ENCODE measurements at places on chromosomes 12 and 14. TPM values are rescaled to one million over a fixed set of nuclear protein-coding genes. Genes with fewer than 3 reads are reported as not detected.
A peak's percentile ranks its signal among the peaks of the same experiment; 100 is the strongest.

Gene CEP170B
- 36.2 TPM for total RNA-seq

Gene TEX52
- total RNA-seq, result not detected

Gene ASCL1
- total RNA-seq, result not detected

Gene CCDC175
- total RNA-seq, result 0.71 TPM

Gene DRAM1
- total RNA-seq, result 28.6 TPM

Gene OR4K17
- total RNA-seq, result not detected

Gene MMP14
- 250 TPM for total RNA-seq

GRCh38 chr14:105074601-105075053 lies 9.4 kb upstream of the GPR132 start:
- peak; percentile 69 for DNase-seq

- no peak for DNase-seq
Observed at GRCh38 chr14:68965261-68965761, 13.8 kb downstream of the ACTN1 start.

DNA sequence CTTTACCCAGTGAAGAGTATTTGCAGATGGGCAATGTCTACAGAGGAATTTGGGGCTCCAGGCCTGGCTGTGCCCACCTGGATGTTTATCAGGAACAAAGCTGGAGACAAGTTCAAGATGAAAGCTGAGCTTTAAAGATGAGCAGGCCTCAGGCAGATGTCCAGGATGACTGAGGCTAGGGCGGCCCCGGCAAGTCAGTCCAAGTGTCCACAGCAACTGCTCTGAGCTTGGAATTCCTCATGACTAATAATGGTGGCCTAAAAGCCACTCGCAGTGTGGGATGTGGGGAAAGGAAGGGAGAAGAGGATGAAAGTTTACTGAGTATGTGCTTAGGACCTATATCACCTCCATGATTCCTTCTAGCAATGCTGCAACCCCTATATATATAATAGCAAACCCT lies 128.2 kb upstream of the NOS1 start:
- no peak for DNase-seq

GRCh38 chr14:69263364-69263763 lies 3.4 kb downstream of the GALNT16 start:
- peak; percentile 86 for DNase-seq

GRCh38 chr12:116978791-116979508 lies 68.2 kb downstream of the FBXW8 start:
- no peak for DNase-seq

DNA sequence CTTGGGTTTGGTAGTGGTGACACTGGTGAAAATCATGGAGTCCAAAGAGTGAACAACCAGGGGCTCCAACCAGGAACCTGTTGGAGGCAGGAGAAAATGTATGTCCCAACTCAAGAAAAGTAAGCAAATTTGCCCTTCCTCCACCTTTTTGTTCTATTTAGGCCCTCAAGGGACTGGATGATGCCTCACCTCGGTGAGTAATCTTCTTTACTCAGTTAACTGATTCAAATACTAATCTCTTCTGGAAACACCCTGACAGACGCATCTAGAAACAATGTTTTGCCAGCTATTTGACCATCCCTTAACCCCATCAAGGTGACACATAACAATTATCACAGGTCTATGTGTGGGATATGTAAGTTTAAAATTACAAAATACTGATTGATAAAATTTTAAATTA lies 272.4 kb upstream of the FOXG1 start:
- no peak for DNase-seq

- DNase-seq, result no peak
Observed at GRCh38 chr12:122051231-122051876, 27.2 kb upstream of the MLXIP start.

DNA sequence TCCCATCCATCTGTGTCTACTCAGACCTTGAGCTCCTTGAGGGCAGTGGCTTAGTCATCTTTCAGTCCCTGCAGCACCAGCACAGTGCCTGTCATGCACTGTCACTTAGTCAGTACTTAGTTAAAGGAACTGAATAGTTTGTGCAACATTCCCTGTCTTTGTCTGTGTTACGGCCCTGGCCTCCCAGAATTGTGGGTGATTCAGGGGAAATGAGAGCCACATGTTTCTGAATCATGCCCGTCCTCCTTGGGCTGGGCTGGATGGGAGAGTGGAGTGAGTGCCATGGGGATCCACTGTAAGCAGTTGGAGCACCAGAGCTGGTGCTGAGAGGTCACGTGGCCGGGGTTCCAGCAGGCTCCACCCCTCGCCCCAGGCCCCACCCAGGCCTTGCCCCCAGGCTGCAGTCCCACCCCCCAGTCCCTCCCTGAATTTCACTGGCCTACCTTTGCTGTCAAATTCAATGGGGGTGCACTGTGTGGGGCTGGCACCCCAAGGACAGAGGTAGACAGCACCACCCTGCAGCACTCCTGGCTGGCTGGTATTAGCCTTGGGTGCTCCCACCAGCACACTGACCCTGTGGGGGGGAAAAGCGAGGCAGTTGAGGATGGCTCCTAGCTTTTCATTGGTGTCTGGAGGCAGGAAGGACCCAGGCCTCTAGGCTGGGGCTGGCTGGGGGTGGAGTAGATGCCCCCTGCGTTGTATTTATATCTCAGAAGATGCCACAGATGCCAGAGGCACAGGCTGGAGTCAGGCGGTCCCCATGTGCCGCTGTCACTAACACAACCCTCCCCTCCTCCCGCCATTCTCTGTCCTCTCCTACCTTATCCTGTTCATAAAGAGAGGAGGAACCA lies 7.5 kb downstream of the ITGA5 start:
- peak; percentile 89 for DNase-seq

All from aorta (tissue), 5 donors.